ENCODE measurements at places on chromosomes 7 and 10.

GRCh38 chr7:142279601-142280000 is 21.7 kb upstream of the PRSS58 start:
- DNase-seq = no peak

DNA sequence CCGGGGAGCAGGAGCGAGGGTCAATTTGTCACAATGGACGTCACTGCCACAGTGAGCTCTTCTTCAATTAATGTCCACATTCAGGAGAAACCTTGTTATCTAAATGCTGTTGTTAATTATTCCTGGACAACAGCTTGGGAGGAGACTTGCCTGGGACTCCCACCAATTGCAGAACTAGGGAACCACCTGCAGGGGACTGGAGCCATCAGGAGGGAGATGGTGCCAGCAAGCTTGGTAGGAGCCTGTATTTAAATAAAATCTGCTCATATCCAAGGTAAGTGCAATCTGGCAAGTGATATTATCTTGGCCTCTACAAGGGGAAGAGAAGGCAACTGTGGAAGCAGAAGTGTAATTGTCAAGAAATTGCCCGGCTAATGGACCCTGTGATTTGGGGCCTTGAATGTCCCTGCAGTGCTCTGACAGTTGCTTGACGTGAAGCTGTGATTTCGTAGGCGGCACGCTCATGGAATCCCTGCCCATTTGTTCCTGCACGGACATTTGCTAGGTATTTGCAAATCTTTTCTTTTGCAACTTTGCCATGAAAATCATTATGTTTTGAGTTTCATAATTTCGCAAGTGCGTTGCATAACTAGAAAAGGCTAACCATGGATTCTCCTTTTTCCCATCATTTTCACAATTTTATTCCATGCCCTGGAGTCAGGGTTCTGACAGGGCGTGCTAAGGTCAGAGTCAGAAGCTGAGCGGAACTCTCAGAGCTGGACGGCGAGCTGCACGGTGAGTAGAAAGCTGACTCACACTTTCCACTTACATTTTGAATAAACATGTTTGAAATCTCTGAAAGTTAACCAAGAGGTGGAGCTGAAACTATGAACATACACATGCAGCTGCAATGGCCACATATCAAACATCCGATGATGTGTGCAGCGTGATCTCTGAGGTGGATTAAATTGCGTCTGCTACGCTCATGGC is 84.9 kb upstream of the TCERG1L start:
- DNase-seq = no peak

DNA sequence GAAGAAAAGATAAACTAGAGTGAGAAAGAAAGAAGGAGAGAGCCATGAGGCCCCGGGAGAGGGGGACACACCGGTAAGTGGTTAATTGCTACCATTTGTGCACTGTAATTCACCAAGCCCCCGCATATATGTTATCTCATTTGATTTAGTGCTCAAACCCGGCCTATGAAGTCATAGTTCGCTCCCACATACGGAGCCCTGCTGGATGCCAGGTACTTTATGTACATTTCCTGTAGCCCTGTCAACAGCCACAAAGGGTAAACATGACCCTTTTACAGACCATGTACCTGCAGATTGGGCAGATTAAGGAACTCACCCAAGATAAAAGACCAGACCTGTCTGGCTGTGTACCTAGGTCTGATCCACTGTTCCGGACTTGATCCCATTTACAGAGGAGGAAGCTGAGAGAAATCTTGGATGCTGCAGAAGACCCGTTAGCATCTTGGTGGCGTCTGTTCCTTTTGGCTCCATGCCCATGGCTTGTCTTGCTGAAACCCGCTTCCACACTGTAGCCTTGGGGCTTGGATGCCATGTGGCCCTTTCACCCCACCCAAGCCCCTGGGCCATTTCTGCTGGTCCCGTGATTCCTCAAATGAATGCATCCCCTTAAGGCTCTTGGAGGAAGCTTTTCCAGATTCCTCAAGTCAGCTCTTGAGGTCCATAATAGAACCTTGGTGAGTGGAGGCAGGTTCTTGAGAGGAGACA is 32.3 kb downstream of the FAM241B start:
- DNase-seq = no peak

DNA sequence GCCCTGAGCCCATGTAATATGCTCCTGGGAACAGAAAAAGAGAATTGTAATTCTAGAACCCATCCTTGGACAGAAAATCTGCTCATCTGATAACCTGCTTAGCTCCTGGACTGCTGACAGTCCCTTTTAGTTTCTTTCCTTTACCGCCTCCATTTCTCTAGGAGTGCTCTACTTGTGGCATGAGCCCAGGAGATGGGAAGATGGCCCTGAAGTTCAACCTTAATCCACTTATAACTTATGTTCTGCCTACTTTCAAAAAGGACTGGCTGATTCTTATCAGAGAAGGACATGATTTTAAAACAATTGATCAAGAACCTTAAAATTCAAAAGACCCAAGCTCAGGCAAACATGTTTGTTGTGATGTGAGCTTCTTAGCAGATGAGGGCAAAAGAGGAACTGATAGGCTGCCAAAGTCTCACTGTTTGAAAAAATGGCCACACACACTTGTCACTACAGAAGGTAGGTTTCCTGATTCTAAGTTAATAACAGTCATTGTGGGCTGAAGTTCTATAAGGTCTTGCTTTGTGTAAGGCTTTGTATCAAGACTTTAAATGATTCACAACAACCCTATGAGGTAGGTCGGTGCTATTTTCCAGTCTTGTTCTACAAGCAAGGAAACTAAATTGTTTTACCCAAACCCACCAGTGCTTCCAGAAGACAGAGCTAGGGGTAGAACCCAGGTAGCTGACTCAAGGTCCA is 94.3 kb upstream of the AFAP1L2 start:
- no peak for DNase-seq

DNA sequence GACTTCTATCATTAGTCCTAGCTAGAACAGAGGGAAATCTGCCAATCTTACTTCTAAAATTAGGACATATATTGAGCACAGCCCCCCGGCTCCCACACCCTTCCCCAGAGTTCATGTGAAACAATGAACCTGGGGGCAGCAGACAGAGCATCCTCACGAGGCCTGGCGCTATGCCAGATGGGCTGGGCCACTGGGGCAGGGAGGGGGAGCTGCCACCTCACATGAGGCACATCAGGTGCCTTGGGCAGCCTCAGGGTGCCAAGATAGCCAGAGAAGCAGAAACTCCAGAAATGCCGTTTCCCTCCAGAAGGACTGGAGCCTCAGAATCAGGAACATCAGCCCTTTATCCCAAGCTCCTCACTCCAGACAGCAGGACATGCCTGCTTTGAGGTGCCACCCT is 92.8 kb upstream of the LANCL2 start:
- DNase-seq = no peak

DNA sequence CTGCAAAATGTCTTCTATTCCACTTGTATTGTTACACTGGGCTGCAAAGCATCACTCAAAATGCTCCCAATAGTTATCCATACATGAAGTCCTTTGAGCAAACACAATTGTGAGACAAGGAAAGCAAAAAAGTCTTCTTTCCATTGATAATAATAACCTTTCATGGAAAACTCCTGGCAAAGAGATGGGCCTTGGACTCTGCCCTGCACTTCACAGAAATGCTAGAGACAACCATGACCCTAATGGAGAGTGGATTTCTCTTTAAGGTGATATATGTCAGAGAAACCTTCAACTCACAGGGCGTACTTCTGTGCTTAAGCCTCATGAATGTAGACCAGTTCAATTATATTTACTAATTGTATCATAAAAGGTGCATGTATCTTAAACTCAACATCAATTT is 19.4 kb downstream of the SLC26A3 start:
- no peak for DNase-seq

GRCh38 chr7:84677117-84677732 is 482.6 kb upstream of the SEMA3A start:
- DNase-seq = no peak

- no peak for DNase-seq
Measured at GRCh38 chr10:17409170-17409733, 45.1 kb downstream of the ST8SIA6 start.

GRCh38 chr7:106372126-106372525 is 87.3 kb upstream of the NAMPT start:
- DNase-seq = no peak

DNA sequence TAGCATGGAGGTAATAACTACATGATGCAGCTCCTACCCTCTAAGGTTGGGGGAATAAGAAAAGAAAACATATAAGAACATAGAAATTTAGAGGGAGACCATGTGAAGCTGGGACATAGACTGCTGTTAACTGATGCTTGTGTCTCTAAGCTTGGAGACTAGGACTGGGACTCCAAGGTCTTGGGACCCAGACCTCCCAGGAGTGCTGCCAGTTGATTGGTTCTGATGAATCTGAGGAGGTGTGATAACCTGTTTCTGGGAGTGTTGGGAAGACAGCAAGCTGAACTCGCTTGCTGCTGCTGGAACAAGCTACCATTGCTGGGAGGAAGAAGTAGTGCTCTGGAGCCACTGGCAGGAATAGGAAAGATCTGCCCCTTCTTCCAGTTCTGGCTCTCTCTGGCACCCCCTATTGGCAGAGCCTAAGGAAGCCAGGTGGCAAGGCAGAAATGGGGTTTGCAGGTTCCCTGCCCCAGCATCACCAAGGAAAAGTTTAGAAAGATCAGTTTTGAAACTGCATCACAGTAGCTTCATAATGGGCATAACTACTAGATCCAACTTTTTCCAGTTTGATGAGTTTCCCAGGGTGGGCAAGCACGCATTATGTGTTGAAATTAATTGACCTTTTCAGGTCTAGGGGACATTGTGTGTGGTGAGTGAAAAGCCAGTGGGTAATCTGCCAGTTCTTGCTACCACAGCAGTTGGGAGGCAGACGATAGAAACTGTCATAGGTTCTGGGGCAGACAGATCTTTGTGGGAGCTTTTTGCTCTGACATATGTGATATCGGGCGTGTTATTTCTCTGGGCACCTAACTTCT is 140.7 kb downstream of the SND1 start:
- DNase-seq = peak; percentile 6

GRCh38 chr10:62869958-62870357 is 53.8 kb upstream of the EGR2 start:
- no peak for DNase-seq

DNA sequence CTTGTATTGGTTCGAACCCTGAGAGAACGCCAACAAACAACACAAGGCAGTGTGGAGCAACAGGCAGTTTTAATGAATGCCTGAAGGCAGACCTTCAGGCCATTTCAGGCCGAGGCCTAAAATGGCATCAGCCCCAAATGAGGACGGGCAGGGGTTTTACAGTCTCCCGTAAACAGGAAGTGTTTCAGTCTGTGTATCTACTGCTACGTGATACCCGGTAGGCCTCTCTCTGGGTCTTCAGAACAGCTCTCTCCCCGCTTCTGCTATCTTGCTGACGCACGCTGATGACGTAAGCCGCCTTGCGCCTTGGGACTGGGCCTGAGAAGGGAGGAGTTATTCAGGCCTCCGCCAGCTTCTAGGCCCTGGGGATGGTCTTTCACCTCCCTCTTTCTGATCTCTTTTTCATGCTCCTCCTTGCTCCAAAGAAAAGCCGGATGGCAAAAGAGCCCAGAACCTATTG is 67.7 kb downstream of the ST8SIA6 start:
- DNase-seq = no peak

DNA sequence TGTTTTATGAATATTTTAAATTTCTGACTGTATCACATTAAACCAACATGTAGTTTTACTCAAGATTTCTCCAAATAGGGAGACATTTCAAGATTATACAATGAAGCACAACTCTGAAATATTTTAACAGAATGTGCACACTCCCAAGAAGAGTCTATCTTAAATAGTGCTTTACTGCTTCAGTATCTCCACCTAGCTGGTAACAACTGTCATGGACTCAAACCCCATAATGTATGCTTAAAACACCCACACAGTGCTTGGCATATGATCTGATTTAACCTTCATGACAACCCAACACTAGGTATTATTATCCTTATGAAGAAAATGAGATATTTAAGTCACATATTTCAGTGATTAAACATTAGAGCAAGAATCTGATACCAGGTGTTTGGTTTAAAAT is 45.9 kb downstream of the ASZ1 start:
- no peak for DNase-seq

- DNase-seq = no peak
Measured at GRCh38 chr7:1706381-1706720, 36.3 kb downstream of the ELFN1 start.

DNA sequence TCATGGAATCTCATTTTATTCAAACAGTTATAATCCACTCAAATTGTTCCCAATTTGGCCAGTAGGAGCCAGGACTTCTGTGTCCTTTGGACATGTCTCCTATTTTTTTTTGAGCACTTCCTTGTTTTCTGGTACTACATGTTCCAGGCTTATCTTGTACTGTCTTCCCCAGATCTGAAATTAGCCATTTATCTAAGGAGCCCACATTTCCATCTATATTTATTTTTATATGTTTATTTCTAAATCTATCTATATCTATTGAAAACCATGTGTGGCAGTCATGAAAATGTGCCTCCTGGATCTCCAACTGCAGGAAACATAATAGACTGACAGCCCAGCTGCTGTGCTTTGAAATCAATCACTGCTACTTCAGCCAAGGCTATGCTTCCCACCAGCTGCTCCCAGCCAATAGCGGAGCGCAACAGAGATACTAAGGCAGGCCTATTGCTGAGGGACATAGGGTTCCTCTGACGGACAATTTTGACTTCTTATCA is 147.1 kb downstream of the LRRC4 start:
- DNase-seq = no peak

DNA sequence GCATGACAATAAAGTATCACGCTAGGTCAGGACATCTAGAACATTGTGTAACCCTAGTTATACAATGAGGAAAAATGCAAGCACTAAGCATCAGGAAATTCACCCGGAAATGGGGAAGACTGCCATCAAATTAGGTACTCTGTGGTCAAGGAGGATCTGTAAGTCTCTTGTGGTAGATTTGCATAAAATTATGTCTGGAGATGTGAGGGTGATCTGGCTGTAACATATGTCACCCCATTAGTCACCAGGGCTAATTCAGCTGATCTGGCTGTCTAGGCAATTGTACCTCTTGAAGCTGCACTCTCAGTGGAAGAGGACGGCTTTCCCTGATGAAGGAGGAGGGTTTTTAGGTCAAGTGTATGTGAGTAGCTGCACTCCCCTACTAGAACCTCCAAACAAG is 14.8 kb downstream of the AKR1D1 start:
- no peak for DNase-seq

GRCh38 chr7:91239171-91239604 is 25.0 kb upstream of the FZD1 start:
- DNase-seq = no peak
